ENCODE measurements at places on chromosomes 1 and 21.

DNA sequence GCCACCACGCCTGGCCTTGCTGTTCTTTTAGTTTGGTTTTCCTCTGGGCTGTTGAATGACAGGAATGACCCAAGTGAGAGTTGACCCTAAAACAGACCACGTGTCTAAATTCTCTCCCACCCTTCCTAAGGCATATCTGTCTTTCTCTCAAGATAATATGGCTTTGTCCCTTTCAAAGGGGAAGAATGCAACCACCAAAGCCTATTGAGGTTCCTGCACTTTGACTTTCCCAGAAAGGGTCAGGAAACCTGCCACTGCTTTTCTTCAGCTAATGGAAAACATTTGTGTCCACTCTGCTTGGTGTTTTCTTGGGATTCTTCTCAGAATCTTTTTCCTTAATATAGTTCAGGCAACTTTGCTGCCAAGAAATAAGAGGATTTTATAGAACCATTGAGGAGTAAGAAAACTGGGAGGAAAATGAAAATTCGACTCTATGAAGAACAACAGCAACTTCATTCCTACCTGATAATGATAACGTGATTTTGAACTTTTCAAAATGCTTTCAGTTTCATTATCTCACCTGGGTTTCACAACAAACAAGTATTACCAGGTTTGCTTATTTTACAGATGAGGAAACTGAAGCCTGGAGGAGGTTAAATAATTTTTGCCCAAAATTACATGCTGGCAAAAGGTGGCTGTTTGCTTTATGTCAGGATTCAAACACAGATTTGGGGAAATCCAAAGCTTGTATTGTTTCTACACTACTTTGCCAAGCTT, 6.9 kb downstream of the PLPP3 start:
- no peak for DNase-seq

GRCh38 chr1:228405200-228405978, 1.2 kb downstream of the TRIM11 start:
- no peak for DNase-seq

- no peak for DNase-seq
Observed at GRCh38 chr1:230425252-230426091, 660 bp downstream of the PGBD5 start.

GRCh38 chr1:188669728-188670382, 1807.8 kb downstream of the BRINP3 start:
- no peak for DNase-seq

Data from hematopoietic multipotent progenitor cell treated with erythropoietin and hydrocortisone succinate and interleukin-3 and kit ligand, for 8 days (in vitro differentiated cells).